Nucleus accumbens (tissue), 56 donors: ENCODE measurements at places on chromosomes 6 and 20.

GRCh38 chr20:12723811-12724210, 285.0 kb upstream of the SPTLC3 start:
- DNase-seq: no peak

DNA sequence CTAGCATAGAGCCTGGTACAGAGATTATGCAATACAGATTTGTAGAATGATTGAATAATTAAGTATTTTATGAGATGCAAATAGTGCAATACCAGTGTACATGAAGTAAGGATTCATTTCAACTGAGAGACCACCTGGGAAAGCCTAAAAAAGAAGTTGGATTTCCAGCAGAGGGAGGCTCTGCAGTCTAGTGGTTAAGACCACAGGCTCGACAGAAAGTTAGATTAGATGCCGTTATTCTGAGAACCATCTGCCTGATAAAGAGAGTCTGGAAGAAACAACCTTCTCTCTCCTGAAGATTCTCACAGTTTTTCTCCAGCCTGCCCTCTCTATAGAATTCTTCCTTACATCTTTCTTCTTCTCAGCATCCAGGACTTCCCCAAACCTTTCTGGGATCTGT, 13.6 kb upstream of the TNFRSF21 start:
- no peak for DNase-seq

DNA sequence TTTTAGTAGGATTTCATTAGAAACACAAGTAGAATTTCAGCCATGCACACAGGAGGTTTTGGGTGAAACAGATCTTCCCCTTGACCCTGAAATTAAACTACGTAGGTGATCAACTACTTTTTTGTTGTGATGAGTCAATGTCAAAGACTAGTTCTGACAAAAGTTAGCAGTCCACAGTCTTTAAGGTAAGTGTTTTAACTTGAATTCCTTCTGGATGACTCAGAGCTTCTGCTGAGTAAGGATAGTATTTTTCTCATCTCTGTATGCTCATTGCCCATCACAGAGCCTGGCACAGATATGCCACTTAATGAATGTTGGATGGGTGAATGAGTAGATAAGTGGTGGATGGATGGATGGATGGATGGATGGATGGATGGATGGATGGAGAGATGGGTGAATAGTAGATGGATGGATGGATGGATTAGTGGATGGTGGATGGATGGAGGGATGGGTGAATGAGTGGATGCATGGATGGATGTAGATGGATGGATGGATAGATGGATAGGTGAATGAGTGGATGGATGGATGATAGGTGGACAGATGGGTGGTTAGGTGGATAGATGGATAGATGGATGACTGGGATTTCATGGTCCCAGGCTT, 165.3 kb downstream of the ZMYND8 start:
- DNase-seq: no peak

- no peak for DNase-seq
Measured at GRCh38 chr20:20711413-20711812, 1.0 kb downstream of the RALGAPA2 start.

GRCh38 chr6:150332939-150333584, 35.8 kb upstream of the IYD start:
- DNase-seq: no peak

DNA sequence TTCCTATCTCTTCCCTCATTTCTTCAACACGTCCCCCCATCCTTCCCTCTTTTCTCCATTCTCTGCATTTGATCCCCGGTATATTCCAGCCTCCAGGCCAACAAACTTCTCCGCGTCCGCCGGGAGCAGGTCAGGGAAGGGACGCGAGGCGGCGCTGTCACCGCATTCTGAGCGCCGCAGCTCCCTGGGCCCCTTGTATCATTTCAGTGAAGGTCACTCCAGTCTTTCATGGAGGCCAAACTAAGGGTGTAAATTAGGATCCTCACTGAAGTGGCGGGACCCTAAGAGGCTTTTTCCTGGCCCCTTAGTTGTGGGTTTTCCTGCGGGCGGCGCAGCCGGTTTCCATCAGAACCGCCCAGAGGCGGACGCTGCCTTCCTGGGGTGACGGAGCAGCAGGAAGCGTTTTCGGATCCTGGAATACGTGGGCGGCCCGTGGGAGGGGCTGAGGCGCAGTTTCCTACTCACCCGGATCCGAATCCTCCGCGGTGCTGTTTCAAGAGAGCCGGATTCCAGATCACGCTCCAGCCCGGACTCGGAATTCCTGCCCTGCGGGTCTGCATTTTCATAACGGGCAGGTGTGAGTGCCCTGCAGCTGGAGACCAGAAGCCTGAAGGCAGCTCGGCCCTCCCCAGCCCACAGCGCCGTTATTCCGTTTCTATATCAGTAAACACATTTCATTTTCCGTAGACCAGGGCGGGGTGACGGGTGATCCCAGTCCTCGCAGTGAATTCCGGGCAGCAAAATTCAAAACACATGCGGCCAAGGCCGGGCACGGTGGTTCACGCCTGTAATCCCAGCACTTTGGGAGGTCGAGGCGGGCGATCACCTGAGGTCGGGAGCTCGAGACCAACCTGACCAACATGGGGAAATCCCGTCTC, 3.6 kb upstream of the MICA start:
- DNase-seq: peak; percentile 67

DNA sequence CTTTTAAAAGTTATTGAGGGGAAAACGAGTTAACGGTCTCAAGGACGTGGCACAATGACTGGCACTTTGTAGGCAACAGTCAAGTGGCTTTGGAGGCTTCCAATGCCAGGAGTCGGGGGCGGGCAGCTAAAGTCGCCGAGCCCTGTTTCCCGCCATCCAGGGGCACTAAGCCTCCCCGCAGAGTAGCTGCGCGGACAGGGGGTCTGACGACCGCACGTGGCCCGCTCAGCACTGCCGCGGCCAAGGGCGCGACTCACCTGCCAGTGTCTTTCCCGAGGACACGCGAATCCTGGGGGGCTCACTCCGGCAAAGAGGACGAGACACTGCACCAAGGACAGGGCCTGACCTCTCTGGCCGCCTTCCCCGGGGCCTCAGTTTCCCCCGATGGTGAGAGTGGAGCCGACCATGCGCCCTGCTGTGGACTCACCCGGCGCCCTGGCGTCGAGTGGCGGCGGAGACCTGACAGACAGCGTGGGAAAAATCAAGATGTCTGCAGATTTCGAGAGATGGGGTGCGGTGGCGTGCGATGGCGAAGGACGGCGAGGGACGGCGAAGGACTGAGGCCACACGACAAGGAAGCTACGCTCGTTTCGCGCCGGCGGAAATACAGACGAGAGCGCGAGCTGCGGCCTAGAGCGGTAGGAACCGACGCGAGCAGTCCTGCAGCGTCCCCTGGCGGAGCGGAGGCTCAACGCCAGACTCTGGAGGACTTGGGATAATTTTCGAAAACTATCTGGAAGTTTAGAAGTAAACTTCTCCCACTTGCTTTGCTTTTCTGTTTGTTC, at the start of gene SNHG17:
SNHG17 (minus strand) TSS at position 559 of the 785 bp plus-strand sequence.
- peak; percentile 89 for DNase-seq

DNA sequence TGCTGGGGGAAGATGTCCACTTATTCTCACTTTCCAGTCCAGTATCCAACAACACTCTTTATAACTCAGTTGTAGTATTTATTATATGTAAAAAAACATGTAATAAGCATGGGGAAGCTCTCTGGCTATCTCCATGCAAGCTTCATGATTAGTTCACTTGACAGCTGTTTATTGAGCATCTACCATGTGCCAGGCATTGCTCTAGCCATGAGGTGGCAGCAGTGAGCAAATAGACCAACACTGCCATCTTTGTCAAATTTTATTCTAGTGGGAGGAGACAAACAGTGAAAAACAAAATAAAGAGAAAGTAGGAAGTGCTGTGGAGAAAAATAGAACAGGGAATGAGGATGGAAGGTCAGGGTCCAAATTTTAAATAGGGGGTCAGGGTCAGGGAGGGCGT, 131.8 kb downstream of the CFAP61 start:
- DNase-seq: no peak

- no peak for DNase-seq
Measured at GRCh38 chr20:18191306-18191705, 53.6 kb downstream of the KAT14 start.

DNA sequence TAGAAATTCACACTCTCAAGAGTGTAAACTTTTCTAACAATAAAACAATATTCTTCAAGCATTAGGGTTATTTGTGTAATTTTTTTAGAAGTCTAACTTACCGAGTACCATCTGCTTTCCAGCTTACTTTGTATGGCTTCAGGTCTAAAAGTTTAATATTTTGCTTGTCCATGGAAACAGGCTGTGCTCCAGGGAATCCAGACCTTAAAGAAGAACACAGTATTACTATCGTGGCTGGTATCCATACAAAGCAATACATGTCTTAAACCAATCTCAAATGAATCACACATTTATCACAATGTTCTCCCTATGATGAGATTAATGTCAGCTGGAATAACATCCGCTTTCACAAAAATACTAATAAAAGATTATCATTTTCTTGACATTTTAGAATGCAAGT, 73.0 kb downstream of the RNGTT start:
- no peak for DNase-seq
